ENCODE measurements at places on chromosomes 2 and 18. TPM values are rescaled to one million over a fixed set of nuclear protein-coding genes. Genes with fewer than 3 reads are reported as not detected.

KLHL30 gene
- total RNA-seq: 0.04 TPM

LHCGR gene
- total RNA-seq: not detected

GREB1 gene
- 0.42 TPM for total RNA-seq

IL1B gene
- not detected for total RNA-seq

SLC16A14 gene
- not detected for total RNA-seq

DNA sequence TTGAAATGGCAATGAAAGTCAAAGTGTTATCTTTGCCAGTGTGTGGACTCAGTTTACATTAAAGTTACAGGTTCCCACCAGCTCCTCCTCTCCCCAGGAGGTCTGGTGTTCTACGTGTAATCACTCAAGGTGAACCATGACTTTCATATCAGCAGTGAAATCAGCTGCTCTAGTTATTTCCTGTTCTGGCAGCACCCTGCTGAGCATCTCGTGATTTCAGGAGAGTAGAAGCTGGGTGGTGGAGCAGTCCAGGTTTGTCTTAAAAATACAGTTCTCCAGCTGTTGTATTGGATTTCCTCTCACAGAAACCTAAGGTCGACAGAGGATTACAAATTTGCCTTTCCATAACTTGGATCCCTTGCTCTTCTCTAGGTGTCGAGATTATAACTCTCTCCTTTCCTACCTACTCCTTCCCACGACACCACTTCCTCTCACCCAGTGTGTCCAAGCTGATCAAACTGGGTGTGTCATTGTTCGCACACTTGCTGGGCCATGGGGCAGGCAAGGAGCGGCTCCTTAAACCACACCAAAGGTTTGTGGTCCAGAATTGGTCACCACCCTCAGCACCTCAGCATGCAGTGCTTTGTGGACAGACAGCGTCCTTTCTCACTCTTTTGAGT is 13.0 kb upstream of the ARHGAP25 start:
- no peak for DNase-seq
- H3K27ac ChIP-seq: no peak overlapping the region
- H3K4me3 ChIP-seq: no peak overlapping the region

DNA sequence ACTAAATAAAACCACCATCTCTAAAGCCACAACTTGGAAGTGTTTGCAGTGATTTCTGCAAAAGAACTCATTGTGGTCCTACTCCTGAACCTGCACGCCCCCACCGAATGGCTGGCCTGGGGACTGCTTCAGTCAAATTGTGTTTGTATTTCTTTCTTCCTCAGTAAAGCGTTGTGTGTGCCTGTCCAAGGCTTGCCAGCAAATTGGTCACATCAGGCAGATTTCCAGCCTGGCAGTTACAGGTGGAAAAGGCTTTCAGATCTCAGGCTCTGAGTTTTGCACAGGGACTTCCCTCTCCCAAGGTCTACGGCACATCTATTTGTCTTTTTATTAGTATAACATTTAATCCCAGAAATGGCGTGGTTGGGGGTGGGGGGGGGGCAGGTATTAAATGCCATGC is 54.0 kb upstream of the NOSTRIN start:
- no peak overlapping the region for H3K27ac ChIP-seq
- no peaks in the 10 kb centered on the region for H3K27me3 ChIP-seq
- H3K4me1 ChIP-seq: peaks cover 9% of the 10 kb centered on the region
- no peaks in the 10 kb centered on the region for H3K36me3 ChIP-seq

DNA sequence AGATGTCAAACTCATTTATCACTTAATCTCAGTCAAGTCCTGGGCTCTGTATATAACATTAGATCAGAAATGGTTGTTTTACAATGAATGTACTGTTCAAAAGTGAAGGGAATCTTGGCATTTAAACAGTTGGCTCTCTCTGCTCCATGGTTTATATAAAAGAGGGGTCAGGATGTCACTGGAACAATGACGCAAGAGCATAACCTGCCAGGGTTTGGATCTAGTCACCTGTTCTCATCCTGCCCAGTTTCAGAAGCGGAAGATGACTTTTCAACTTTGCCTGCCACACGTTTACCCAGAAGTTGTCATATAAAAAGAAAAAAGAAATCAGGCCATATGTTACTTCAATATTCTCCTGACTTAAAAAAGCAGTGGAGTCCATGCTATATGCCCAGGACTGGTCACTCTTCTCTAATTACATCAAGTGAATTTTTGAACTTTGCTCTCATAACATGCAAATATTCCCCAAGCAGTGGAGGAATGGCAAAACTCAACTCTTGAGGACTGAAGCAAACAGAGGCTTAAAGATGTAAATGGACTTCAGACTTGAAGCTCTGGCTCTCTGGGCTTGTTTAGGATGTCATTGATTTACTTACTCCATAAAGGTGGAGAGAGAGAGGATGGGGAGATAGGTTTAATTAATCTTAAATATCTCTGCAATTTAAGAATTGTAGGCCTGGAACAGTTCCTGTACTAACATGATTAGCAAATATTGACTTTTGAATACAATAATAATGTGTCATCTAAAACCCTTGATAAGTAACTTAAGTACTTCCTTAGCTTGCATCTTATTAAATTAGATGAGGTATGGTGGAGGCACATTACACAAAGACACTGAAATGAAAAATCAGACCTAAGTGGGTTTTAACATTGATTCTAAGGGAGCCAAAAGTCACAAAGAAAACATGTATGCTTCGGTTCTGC is 58.3 kb downstream of the ETAA1 start:
- no peaks in the 10 kb centered on the region for H3K4me1 ChIP-seq
- H3K27me3 ChIP-seq: no peaks in the 10 kb centered on the region
- no peak for DNase-seq
- no peak overlapping the region for H3K4me3 ChIP-seq
- no peaks in the 10 kb centered on the region for H3K36me3 ChIP-seq

DNA sequence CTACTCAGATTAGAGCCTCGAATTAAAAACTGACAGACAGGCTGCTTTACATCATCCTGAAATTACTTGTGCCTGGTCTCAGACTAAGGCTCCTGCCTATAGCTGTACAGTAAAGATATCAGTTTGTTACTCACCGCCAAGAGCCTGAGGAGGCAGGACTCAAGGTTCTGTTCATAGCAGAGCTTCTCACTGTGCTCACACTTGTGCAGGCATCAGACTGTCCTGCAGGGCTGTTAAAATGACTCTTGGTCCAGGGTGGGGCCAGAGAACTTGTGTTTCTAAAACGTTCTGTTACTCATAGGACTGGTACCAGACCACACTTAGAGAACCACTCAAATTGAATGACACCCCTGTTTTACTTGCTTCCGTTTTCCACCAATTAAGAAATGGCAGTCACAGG is 310.0 kb downstream of the DPP10 start:
- no peaks in the 10 kb centered on the region for H3K4me1 ChIP-seq
- no peaks in the 10 kb centered on the region for H3K27me3 ChIP-seq
- no peak overlapping the region for H3K4me3 ChIP-seq
- H3K36me3 ChIP-seq: no peaks in the 10 kb centered on the region
- DNase-seq: no peak
- H3K27ac ChIP-seq: no peak overlapping the region

DNA sequence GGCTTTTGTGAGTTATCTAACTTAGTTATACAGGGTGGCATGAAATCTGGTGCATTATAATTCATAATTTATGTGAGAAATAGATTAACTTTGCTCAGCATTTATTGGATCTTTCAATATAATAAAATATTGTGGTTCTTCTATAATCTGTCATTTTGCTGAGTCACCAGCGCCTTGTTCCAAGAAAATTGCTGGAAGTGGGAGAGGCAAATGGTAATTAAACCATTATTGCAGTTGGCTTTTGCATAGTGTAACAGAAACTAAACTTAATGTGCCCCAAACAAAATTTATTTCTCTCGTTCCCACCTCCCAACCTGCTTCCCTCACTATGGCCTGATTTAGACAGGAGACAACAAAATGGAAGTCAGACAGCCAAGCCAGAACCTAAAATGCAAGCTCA is 146.3 kb downstream of the GALR1 start:
- no peak overlapping the region for H3K4me3 ChIP-seq
- H3K27ac ChIP-seq: no peak overlapping the region
- H3K4me1 ChIP-seq: no peaks in the 10 kb centered on the region

Measured in K562 (cell line).